NCI-H1436 (cell line): ENCODE measurements at places on chromosomes 11 and 22.
A peak's percentile ranks its signal among the peaks of the same experiment; 100 is the strongest.

DNA sequence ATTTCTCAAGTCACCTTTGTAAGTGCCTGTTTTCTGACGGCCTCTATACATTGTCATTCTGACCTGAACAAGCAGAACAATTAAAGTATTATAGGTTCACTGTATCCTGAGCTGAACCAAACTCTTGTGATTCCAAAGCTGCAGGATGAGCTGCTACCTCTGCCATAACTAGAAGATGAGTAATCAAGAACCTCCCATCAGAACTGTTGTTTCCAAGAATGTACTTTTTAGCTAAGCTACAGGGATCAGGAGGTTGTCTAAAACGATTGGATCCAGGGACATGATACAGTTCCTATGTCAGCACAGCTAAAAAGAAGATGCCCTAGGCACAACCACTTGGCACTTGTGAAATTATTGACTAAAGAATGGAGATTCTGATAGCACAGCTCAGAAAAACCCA lies 288.4 kb upstream of the CCDC90B start:
- no peak for DNase-seq

- DNase-seq = no peak
Observed at GRCh38 chr11:119337581-119338317, 2.9 kb downstream of the C1QTNF5 start.

- DNase-seq = peak; percentile 41
Observed at GRCh38 chr22:31350410-31350863, 4.3 kb upstream of the PATZ1 start.

- DNase-seq = no peak
Observed at GRCh38 chr22:25447067-25447685, 117.3 kb upstream of the GRK3 start.

DNA sequence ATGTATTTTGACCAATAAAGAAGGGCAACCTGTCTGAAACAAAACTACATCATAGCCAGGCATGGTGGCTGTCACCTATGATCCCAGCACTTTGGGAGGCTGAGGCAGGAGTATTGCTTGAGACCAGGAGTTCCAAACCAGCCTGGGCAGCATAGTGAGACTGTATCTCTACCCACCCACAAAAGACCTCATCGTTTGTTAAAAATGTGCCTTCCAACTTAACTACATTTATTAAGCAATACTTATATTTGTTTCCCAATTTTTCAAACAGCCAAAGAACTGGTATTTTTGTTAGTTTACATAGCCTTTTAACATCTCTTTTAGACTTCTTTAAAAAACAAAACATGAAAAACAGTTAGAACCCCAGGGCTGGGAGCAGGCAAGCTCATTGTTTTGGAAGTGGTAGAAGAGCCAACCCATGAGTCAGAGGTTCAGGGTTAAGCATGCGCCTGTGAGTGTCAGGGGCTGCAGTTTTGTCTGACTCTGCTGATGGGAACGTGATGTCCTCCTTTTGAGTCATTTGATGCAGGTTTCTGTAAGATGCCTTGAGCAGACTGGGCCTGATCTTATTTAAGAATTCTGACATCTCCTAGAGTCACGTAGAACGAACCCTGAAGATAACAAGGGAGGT lies 53.9 kb upstream of the CRTAM start:
- DNase-seq = no peak

DNA sequence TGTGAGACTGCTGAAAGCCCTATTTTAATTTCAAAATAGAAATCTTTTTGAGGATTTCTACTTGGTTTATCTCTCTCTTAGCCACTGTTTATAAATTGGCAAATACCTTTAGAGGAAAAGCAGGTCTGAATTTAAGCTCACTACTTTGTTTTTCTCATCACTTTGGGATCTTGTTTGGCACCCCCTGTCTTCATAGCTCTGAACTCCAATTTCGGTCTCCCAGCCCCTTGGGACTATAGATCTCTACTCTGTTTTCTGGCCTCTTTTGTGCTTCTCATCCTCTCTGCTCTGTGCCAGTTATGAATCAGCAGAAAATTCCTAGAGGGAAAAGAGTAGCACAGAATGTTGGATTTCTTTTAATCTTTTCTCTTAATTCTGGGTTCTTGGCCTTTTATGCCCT lies 118.3 kb downstream of the CYP2R1 start:
- DNase-seq = no peak

GRCh38 chr11:128587415-128587814 lies at the start of gene ETS1:
TSS of gene ETS1 (minus strand) at chr11:128587558. CDS start at chr11:128573130, 14,428 bp downstream.
- no peak for DNase-seq

- no peak for DNase-seq
Observed at GRCh38 chr11:116712428-116712827, 60.4 kb downstream of the BUD13 start.

DNA sequence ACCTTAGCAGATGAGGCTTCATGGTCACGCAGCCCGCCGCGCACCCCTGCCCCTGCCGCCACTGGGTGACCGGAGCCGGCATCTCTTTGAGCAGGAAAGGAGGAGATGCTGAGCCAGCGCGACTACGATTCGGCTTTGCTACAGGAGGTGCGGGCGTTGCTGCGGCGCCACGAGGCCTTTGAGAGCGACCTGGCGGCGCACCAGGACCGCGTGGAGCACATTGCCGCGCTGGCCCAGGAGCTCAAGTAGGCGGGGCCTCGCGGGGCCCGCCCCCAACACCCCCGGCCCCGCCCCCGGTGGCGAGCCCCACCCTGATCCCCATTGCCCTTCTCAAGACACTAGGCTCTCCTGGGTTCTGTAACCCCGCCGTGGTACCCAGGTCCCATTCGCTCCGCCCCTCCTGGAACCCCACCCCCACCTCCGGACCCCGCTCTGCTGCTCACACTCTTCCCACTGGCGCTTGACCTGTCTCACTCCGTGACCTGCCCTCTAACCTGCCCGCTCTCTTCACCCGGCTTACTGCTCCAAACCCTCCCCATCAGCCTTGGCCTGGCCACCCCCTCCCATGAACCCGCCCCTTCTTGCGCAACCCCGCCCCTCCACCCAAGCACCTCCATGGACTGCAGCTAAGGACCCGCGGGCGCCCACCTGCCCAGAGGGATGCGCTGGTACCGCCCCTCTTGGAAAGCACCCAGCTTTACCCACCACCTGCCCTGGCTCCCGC lies 9.1 kb downstream of the CTSF start:
- peak; percentile 0 for DNase-seq

- DNase-seq = no peak
Observed at GRCh38 chr22:46379066-46379930, 43.8 kb downstream of the TRMU start.

DNA sequence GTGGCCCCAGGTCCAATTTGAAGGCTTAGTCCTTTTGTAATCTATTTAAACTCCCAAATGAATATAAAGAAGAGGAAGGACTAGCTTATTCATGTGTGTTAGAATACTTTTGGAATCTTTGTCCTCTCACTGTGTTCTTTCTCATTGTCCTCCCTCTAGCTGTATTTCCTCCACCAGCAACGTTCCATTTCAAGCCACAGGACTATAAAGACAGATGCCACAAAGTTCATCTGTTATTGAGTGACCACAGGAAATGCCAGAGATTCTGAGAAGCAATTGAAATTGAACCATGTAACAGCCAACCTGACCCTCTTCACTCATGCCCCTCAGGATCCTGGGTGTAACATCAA lies 336.6 kb upstream of the API5 start:
- DNase-seq = no peak

- DNase-seq = no peak
Observed at GRCh38 chr11:72588421-72589410, 85.5 kb downstream of the PDE2A start.
